ENCODE measurements at places on chromosomes 5 and 9.

DNA sequence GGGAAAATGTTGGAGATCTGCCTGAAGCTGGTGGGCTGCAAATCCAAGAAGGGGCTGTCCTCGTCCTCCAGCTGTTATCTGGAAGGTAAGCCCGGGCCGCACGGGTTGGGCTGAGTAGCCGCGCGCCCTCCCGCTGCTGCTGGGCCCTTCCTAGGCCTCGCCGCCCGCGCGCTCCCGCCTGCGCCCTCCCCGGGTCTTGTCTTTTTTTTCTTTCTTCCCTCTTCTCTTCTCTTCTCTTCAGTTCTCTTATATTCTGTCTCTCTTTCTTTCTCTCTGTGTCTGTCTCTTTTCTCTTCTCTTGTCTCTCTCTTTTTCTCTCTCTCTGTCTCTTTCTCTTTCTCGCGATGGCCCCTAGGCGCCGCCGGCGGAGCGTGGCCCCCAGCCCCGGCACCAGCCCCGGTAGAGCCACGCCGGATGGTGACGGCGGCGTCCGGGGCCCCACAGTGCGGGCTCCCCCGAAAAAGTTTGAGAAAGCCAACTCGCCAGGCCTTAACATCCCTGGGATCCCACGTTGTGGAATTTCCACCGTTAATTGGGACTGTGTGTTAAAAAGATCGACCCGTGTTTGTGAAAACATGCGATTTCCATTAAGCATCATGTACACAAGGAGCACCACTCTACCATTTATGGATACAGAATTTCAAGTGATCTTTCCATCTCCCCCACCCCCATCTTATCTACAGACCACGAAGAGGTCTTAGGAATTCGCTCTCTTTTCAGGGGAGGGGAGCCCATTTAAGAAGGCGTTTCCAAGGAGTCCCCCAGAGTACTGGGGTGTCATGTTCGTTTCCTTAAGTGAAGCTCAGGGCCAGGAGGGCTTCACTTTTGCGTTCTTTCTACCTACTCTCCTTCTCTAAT, 616 bp downstream of the ABL1 start:
- DNase-seq, result peak; percentile 35

GRCh38 chr9:137429546-137429890, 6.3 kb downstream of the NOXA1 start:
- no peak for DNase-seq

DNA sequence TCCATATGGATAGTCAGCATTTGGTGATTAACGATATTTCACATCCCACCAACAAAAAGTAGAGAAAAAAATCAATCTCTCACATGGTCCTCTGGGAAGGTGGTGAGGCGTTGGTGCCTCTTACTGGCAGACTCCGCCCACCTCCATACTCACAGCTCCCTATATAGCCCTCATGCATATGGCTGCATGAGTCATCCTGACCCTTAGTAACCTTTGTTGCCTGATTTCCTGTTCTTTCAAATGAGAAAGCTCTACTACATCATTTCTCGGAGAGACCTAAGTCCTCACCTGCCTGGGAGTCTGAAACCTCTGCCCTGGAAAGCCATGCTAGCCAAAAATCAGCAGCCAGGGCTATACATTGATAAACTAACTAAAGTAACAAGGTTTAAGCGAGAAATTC, 33.3 kb upstream of the ABCA1 start:
- DNase-seq, result peak; percentile 21

DNA sequence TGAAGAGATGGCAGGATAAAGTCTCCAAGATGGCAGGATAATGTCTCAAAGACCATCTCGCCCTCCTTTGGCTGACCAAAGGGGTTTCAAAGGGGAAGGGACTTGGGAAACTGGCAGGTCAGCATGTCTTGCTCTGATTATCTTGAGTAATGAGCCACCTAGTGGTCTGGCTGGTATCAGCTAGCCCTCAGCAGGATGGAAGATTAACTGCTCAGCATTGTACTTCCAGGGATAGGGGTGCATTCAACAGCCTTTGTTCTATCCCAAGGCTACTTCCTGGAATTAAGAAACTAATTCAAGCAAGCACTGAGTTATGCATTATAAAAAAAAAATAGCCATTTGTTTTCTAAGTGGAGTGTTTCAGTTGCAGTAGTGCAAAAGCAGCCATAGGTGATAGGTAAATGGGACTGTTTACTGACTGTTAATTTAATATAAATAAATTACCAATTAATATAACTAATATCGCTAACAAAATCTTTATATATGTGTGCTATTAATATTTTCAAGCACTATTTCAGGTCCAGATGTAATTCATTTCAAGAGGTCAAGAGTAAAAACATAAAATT, 555.5 kb downstream of the CDH9 start:
- DNase-seq, result peak; percentile 15

- peak; percentile 7 for DNase-seq
Observed at GRCh38 chr9:98657897-98658296, 50.8 kb downstream of the GABBR2 start.

- peak; percentile 45 for DNase-seq
Observed at GRCh38 chr5:138978080-138978479, 102.9 kb upstream of the LRRTM2 start.

GRCh38 chr9:19623941-19624340, 164.9 kb downstream of the SLC24A2 start:
- DNase-seq, result no peak

DNA sequence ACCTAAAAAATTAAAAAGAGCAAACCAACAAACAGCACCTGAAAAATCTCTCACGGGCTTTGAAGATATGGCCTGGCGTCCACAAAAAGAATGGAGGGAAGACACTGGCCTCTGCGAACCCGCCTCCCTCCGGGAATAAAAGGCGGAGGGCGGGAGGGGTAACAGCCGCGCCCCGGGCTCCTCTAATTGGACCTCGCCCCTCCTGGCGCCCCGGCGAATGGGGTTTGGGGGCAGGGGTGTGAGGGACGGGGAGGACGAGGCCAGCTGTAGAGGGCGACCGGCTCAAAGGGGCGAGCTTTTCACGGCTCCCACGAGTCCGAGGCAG, 753 bp downstream of the FANCC start:
- DNase-seq, result peak; percentile 74

DNA sequence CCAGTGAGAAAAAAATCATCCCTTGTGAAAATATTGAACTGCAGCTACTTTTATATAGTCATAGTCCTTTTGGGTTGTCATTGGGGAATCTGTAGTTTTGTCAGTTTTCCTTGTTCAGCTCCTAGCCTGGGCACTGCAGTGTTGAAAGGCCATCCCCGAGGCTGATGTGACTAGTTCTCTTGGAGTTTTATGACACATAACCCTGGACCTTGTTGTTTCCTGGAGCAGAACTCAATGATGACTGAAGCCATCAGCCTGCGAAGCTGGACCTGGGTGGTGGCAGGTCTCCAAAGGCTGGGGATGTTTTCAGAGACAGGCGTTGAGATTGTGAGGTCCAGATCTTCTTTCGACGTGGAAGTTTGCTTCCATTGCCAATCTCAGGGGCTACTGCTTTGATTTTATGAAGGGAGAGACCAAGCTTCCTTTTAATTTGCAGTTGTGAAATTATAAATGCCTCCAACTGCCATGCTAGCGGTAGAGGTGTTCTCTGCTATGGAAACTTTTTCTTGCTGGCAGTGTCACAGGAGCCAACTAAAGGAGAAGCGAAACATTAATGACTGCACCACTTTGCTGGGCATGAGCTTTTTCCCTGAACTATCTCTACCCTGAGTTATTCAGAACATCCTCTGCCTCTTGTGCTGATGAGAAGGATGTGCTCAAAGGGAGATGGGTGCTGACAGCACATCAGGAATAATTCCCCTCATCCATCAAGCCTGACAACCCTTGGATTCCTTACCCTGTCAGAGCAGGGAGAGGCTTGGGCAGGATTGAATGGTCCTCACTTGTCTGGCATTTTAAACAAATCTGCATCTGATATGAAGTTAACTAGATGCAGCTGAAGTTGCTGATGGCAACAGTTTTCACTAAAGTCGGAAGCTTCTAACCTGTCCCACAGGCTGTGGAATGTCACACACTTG, 209.6 kb downstream of the MAST4 start:
- DNase-seq, result peak; percentile 73

GRCh38 chr9:99244344-99245260, 22.5 kb downstream of the SEC61B start:
- DNase-seq, result no peak

DNA sequence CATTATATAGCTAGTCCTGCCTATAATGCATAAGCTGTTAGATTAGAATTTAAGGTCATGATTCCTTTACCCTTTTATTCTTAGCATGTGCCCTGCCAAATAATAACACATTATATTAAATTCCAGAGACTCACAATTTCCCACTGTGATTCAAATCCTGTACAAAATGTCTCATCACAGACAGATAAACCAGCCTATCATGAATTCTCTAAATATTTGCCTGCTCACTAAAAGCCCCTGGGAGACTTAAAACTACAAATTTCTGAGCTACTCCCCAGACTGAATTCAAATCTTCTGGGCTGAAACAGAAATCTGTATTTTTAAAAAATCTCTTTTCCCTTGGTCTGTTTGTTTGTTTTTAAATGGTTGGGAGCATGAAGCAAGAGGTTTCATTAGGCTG, 32.7 kb downstream of the GAPT start:
- no peak for DNase-seq

- DNase-seq, result no peak
Observed at GRCh38 chr5:94389515-94389899, 228.9 kb downstream of the KIAA0825 start.

DNA sequence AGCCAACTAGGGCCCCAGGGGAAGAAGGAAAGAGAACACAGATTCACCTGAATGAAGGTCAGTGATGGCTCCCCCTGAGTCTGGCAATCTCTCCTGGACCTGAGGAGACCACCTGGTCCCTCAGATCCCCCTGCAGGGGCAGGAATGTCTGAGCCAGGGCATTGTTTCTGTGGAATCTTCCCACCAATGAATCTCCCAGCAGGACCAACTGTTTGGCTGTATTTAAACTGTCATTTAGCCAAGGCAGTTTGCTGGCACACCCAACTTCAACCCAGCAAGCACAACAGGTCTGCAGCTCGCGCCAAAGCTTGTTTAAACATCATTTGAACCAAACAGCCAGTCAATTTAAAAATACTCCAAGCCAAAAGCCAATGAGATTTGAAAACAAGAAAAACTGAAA, 92.6 kb downstream of the SH3TC2 start:
- no peak for DNase-seq

- no peak for DNase-seq
Observed at GRCh38 chr9:14062586-14063221, 251.2 kb downstream of the NFIB start.

GRCh38 chr5:1930501-1930879, 47.8 kb upstream of the IRX4 start:
- no peak for DNase-seq

- DNase-seq, result no peak
Observed at GRCh38 chr9:112787978-112788377, 37.4 kb downstream of the SNX30 start.

- no peak for DNase-seq
Observed at GRCh38 chr9:73050887-73051550, 98.2 kb upstream of the ALDH1A1 start.

DNA sequence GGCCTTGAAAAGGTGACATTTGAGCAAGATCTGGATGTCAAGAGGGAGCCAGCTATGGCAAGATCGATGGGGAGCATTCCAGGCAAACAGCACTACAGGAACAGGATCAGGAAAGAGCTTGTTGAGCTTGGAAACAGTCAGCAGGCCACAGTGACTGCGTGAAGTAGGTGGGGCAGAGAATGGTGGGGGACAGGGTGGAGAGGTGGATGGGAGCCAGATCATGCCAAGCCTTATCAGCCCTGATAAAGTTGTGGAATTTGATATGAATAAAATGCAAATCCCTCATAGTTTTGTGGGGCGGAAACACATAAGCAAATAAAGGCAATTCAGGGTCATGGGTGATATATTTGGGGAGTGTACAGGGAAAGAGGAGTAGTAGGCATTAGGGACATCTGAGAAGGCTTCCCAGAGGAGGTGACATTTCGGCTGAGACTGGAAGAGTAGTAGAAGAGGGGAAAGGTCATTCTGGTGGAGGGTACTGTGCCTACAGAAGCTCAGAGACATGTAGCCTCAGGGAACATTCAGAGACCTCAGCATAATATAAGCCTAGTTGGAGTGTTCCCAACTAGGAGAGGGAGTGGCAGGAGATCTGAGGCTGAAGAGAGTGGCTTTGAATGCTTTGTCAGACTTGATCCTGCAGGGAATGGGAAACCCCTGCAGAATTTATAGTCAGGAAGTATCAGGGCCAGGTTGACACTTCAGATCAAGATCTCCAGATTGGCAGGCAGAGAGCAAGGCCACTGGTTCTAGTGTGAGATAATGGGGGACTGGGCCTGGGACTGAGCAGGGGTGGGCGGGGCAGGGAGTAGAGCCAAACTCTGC, 9.7 kb upstream of the CYSTM1 start:
- no peak for DNase-seq

GRCh38 chr5:104734046-104734445, 1171.5 kb upstream of the NUDT12 start:
- no peak for DNase-seq

DNA sequence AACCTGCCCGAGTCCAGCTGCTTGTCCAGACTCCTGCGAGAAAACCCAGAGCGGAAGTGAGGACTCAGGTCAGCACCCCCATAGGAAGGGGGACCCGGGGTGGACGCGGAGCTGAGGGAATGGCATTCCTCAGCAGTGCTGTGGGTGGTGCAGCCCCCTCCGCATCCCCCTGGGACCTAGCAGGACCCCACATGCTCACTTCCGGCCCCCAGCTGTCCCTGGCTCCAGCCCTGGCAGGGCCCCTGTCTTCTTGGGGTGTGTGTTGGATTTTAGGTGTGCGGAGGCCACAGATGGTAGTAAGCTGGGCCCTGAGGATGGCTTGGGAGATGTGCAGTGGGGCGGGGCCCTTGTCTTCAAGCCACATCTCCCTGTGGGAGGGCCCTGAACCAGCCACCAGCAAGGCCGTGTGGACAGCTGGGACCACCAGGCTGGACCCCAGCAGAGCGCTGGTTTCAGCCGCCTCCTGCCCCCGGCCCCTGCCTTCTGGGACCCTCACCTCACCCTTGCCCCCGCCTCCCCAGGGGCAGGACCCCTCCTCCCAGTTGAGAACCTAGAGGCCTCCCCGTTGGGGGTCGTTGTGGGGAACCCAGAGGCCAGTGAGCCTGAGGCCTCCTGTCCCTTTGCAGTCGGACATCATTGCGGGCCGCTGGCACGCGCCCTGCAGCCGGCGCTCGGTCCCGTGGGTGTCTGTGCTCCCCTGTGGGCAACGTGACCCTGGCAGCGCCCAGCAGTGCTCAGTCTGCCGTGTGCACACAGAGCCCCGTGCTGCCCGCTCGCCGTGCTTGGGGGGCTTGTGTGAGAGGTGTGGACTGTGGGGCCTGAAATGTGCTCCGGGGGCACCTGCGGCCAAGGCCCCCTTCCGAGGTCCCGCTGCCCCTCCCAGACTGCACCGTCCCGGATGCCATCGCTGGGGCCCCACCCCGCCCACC, 10.8 kb upstream of the SLC9A3 start:
- DNase-seq, result no peak

GRCh38 chr9:81599837-81600236, 89.5 kb downstream of the TLE1 start:
- DNase-seq, result no peak
